ENCODE measurements at places on chromosomes 5 and 9. TPM values are rescaled to one million over a fixed set of nuclear protein-coding genes. Genes with fewer than 3 reads are reported as not detected.

DNA sequence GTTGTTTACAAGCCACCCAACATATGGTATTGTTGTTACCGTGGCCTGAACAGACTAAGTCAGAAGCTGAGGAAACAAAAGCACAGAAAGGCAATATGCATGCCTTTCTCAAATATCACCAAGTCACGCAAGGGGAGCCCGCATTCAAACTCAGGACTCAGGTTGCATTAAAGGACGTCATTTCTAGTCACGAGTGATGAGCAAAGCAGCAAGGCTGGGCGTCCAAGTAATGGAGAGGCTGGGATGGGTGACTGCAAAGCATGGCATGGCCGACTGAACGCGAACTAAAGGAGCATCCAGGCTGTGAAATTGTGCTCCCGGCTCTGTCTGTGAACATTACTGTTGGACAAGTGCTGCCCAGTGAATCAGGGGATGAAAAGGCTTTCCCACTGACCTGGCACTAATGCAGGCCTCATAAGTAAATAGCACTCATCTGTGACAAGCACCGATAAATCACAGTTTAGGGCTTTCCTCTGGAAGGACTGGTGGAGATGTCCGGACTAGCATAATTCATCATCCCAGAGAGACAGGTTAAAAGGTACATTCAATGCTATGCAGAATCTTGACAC is 202.8 kb downstream of the SPOCK1 start:
- ATAC-seq = peak; percentile 96

DNA sequence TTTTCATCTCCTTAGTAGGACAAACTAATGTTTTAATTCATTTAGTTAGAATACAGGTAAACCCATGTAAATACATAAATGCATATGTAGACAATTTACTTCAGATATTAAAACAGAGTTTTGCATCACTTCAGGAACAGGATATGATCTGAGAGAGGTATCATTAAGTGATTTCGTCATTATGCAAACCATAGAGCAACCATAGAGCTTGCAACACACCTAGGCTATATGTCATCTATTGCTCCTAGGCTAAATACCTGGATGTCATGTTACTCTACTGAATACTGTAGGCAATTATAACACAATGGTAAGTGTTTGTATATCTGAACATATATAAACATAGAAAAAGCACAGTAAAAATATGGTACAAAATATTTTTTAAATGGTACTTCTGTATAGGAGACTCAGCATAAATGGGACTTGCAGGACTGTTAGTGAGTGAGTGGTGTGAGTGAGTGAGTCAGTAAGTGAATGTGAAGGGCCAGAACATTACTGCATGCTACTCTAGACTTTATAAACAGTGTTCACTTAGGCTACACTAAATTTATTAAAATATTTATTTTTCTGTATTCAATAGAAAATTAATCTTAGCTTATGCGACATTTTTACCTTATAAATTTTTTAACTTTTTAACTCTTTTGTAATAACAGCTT is 1377.5 kb upstream of the CDH9 start:
- ATAC-seq = no peak

DNA sequence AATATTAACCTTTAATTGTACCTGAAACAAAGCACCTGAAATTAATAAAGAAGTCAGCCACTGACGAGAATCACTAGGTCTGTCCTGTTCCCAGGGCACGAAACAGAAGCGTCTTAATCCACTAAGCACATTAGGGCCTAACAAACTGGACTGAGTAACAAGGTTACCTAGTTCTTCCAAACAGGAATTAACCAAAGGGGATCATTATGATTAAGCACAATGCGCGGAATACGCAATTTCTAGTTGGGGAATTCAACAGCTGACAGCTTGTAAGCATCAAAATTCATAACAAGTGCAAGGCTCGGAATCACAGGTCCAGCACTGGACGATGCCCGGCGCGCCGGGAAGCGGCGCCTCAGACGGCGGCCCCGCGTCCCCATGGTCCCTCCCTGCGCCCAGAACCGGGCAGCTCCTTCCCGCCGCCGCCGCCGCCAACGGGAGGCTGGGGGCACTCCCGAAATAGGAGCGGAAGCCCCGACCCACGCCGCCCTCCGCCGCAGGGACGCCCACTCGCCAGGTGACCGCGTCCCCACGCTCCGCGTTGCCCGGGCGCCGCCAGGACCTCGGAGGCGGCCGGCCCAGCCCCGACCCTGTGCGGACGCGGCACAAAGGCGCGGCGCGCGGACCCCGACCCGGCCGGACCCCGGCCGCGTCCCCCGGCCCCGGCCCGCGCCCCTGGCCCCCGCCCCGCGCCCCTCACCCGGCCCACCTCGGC is 898 bp downstream of the CAMSAP1 start:
- ATAC-seq = peak; percentile 15

DNA sequence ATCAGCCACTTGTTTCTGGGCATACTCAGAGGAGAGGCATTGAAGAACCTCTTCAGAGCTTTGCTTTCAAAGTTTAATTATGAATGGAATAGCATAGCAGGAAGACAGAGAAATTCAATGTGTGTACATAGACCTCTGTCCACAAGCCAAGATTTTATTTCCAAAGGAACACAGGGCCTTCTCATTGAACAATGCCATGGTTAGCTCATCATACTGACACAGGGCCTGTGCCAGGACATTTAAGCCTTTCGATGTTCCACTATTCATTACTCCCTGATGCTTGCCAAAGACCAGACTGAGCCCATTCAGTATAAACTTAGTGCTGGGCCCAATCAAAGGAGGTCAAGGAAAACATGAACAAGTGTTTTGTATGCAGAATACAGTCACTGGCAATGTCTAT is 280.8 kb downstream of the FBXL17 start:
- peak; percentile 75 for ATAC-seq

DNA sequence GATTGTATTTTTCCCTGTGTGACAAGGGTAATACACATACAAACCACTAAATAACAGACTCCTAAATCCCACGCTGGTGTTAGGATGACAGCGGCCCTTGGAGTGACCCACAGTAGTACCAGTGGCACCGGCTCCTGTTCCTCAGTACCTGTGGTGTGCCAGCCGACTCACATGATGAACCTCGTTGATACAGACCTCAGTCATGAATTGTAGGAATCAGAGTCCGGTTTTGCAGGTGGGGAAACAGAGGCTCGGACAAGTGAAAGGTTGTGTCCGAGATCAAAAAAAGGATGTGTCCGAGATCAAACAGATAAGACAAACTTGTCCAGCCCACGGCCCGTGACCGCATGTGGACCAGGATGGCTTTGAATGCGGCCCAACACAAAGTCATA is 78.0 kb downstream of the AMBP start:
- ATAC-seq = no peak

Gene PCDHB5
- total RNA-seq = 46.2 TPM
